ENCODE measurements at places on chromosomes 16 and 17.

DNA sequence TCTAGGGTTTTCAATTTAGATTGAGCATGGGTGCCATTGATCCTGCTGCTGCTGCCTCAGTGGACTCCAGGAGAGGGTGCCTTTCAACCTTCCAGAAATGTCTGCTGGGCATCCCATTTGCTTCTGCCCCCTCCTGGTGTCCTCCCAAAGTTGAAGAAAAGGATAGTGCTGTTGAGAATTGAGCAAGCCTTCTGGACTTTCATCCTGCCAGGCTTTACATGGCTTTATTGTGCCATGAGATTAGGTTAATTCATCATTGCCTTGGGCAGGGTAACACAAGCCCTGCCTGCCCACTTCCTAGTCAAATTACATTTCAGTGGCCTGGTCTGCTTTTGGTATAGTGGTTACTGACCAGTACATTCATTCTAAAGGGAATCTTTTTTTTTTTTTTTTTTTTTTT, 17.9 kb upstream of the TANGO6 start:
- no peak for DNase-seq

- DNase-seq: no peak
Measured at GRCh38 chr16:49057391-49057790, 224.2 kb downstream of the CBLN1 start.

DNA sequence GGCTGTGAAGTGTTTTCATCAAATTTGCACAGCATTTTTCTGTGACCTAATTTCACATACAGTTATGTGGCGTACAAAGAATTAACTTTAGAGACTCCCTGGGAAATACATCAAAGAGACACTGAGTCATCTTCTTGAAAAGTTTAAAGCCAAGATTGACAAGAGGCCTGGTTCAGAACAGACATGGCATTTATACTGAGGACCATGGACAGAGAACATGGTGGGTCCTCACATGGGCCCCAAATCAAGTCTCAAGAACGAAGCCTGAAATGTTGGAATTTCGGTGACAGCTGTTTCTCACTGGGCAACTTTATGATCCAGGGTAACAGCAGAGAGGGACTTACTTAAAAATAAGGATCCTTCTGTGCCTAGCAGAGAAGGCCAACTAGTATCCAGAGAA, 311.5 kb upstream of the KCNJ16 start:
- peak; percentile 1 for DNase-seq

- no peak for DNase-seq
Measured at GRCh38 chr16:66693149-66693548, 3.4 kb downstream of the CMTM4 start.

DNA sequence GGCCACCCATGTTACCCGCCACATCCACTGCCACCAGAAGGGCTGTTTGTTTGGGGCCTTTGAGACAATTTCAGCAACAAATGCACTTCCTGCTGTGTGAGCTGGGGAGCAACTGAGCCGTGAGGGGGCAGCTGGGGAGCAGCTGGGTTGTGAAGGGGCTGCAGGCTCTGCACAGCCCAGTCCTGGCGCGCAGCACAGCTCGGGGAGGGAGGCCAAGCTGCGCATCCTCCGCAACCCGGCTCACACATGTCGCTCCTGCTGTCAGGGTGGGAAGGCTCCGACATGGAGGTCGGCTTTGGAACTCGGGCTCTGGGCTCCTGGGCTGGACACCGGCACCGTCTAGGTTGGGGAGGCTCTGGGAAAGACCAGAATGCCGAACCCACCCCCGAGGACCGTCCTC, 53.6 kb downstream of the CBFA2T3 start:
- DNase-seq: no peak

DNA sequence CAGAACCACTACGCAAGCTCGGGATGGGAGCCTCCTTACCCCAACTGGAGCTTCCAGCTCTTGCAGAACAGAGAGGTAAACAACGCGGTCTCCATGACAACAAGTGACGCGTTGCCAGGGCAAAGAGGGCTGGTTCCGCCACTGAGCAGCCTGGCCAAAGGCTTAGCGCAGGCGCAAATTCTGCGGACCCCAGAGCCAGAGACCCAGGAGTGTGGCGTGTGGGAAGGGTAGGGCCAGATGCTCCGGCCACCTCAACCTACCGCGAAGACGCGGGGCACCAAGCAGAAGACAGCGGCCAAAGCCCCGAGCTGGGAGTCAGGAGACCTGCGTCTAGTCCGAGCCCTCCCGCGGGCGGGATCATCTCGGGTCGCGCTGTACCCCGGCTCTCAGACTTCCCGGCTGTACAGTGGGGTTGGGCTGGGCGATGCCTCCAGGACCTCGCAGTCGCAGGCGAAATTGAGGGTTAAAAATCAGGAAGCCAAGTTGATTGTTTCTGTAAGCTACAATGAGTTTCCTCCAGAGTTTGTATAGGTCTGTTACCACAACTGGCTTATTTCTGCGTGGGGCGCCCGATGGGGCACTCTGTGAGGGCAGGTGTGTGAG, at the start of gene TEKT1:
TSS of gene TEKT1 (minus strand) at position 69 of the 603 bp plus-strand sequence. CDS start 1,353 bp downstream, outside the sequence.
- no peak for DNase-seq

DNA sequence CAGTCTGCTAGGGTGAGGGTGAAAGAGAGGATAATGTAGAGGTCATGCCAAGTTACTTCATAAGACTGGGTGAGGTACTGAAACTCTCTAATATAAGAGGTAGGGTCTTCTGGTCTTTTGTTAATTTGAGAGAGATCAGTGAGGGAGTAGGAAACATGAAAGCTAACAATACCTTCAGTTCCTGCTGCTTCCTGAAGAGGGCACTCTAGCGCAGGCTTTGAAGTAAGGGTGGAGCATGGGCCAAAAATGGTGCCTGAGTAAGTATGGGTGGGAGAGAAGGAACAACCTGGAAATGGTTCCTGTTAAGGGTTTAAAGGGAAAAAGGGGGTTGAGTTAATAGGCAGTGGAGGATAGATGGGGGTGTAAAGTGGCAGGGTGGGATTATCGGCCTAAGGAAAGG, 2449.5 kb downstream of the TP53TG3F start:
- DNase-seq: peak; percentile 61

DNA sequence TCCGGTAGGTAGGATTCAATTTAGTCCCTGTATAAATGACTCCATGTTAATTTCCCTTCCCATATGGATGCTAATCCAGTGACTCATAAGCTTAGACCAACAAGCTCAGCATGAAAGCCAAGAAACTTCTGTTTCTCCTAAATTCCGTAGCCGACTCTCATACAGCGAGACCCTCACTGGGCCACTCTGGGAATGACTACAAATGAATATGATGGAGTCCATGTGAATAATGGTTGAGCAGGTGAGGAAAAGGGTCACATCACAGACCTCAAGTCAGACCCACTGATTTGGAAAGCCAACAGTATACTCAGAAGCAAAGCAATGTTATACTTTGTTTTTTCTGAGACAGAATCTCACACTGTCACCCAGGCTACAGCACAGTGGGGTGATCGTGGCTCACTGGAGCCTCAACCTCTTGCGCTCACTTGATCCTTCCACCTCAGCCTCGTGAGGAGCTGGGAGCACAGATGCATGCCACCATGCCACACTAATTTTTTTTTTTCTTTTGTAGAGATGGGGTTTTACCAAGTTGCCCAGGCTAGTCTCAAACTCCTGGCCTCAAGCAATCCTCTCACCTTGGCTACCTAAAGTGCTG, 14.6 kb downstream of the RSL1D1 start:
- no peak for DNase-seq

DNA sequence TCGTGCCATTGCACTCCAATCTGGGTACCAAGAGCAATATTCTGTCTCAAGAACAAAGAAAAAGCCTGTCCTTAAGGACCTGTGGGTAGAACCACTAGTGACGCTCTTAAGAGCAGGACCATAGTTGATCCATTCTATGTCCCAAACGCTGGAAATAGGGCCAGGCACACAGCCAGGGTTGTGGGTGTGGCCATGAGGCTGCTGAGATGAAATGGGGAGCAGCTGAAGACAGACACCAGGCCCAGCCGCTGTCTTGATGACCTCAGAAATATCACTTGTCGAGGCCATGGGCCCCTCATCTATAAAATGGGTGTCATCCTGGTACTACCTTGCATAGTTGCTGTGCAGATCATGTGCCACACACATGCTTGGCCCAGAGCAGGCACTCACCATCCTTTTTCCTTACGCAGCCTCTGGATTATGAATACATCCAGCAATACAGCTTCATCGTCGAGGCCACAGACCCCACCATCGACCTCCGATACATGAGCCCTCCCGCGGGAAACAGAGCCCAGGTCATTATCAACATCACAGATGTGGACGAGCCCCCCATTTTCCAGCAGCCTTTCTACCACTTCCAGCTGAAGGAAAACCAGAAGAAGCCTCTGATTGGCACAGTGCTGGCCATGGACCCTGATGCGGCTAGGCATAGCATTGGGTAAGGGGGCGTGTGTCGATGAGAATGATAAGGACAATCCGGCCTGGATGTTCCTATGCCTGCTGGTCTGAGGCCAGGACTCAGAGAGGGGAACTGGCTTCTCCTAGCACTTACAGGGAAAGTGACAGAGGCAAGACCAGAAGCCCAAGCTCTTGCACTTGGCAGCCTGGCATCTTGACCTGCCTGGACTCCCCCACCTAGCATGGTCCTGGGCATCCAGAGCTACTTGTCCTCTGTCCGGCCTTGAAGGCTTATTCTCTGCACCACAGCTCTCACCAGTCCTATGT, 25.5 kb downstream of the CDH5 start:
- DNase-seq: no peak

DNA sequence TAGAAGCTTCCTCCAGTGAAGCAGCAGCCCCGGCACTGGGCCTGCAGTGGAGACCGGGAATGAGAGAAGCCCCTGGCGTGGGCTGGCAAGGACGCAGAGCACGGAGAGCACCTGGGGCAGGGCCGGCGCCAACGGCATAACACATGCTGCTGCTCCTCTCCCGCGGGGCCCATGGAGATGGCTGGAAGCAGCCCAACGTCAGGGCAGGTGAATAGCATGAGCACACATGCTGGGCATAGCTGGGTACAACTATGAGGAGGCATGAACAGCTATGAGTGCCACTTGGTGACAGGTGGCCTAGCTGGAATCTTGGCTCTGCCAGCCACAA, 46.4 kb downstream of the IRF8 start:
- DNase-seq: no peak

GRCh38 chr17:42233156-42233555, 38.9 kb upstream of the GHDC start:
- DNase-seq: no peak

GRCh38 chr16:76835339-76835738, 355.7 kb upstream of the MON1B start:
- no peak for DNase-seq

GRCh38 chr17:80614332-80615047, 69.9 kb downstream of the RPTOR start:
- DNase-seq: peak; percentile 60

- no peak for DNase-seq
Measured at GRCh38 chr17:16354585-16354984, 1.3 kb upstream of the CENPV start.

DNA sequence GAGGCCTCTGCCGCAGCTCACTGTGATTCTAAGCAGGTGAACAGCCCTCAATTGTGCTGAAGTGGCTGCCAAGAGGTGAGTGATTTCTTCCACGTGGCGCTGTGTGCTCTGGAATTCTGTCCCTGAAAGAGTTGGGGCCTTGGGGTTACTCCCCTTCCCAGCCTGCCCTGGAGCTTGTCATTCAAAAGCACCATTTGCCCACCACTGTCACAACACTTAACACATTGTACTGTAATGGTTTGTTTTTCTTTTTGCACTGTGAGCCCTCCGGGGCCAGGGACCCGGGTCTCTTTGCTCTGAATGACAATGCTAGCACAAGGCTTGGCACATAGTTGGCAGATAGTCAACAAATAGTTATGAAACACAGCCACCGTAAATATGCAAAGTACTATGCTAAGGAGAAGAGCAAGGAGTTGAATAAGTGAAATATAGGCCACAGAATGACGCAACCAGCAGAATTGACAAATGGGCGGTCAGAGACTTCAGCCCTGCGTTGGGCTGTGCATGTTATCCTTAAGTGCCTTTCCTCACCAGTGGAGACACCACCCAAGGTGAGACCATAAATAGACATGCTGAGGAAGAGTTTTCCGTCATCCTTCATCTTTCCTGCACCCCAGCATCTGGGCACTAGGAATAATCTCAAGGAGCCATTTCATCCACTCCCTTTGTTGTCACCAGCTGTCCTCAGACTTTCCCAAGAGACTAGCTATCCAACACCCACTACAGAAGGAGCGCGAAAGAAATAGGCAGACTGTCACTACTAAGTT, 112.0 kb upstream of the DNAH9 start:
- DNase-seq: no peak

DNA sequence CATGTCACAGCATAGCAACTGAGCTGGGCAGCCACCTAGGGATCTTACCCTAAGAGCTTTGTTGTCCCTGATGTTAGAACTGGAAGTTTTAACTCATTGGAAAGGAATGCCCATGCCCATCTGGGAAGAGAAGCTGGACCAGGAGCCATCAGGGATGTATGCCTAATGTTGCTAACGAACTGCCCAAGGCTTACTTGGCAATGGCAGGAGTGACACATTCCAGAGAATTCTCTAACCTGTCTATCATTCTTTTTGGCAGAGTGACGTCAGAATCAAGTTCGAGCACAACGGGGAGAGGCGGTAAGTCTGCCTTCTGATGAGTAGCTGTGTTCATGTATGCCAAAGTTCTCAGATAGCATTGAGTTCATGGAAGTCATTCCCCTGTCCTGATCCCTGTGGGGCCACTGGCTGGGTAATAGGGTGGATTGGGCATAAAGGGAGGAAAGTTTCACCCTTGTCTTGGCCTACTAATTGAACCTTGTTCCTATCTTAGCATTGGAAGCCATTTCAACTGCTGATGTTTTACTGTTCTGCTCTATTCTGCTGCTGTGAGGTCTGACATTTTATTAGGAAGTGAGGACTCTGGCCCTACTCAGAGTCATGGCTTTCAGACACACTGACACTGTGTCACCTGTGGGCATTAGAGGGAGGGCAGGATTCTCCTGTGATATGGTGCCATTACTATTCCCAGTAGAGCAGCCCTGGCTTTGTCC, 23.7 kb downstream of the MAP3K3 start:
- DNase-seq: no peak
